Thyroid gland (tissue), 4 donors: ENCODE measurements at places on chromosomes 11 and 22.

DNA sequence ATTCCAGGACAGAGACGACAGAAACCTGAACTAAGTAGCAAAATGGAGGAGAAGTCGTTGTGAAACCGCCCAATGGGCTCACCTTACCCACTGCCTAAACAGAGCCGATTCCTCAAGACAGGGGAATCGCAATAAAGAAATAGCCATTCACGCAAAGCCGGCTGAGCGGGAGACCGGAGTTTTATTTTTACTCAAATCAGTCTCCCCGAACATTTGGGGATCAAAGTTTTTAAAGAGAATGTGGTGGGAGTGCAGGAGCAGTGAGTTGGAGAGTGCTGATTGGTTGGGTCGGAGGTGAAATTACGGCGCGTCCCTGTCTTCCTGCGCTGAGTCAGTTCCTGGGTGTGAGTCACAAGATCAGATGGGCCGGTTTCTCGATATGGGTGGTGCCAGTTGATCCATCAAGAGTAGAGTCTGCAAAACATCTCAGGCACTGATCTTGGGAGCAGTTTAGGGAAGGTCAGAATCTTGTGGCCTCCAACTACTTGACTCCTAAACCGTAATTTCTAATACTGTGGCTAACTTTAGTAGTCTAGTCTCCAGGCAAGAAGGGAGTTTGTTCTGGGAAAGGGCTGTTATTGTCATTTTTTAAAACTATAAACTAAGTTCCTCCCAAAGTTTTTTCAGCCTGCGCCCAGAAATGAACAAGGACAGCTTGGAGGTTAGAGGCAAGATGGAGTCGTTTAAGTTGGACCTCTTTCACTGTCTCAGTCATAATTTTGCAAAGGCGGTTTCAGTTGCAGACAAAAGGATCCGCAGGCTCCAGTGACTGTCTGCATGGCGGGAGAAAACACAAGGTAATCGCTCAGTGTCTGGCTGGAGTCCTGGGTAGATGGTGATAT lies 34.1 kb downstream of the OR4D9 start:
- H3K4me3 ChIP-seq: no peak overlapping the region
- DNase-seq: no peak
- H3K27me3 ChIP-seq: no peaks in the 10 kb centered on the region
- H3K27ac ChIP-seq: no peak overlapping the region
- H3K4me1 ChIP-seq: no peaks in the 10 kb centered on the region
- H3K36me3 ChIP-seq: no peaks in the 10 kb centered on the region

DNA sequence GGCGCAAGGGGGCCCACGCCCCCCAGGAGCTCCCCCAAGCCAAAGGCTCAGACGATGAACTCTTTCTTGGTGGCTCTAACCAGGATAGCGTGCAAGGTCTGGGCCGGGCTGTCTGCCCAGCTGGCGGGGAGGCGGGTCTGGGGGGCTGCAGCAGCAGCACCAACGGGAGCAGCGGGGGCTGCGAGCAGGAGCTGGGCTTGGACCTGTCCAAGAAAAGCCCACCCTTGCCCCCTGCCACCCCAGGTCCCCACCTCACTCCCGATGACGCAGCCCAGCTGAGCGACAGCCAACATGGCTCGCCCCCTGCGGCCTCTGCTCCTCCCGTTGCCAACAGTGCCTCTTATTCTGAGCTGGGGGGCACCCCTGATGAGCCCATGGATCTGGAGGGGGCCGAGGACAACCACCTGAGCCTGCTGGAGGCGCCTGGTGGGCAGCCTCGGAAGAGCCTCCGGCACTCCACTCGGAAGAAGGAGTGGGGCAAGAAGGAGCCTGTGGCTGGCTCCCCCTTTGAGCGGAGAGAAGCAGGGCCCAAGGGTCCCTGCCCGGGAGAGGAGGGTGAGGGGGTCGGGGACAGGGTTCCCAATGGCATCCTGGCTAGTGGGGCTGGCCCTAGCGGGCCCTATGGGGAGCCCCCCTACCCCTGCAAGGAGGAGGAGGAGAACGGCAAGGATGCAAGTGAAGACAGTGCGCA lies 21.6 kb upstream of the TMEM191C start:
- DNase-seq: no peak
- H3K36me3 ChIP-seq: peaks cover 20% of the 10 kb centered on the region
- H3K27me3 ChIP-seq: no peaks in the 10 kb centered on the region

DNA sequence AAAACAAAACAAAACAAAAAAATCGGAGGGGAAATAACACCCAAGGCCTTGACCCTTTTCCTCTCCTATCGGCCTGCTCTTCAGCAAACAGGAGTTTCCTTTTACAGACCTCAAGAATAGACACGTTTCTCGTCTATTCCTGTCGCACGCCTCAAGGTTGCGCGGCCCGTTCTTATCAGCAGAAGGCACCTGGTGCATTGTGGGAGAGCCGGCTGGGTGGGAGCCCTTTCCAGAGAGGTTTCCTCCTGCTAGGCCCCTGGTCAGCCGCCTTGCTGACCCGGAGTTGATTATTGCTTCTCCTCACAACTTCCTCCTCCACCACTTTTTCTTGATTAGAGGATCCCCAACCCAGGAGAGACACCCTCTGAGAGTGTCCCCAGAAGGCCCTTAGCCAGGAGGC lies 497.3 kb downstream of the MIAT start:
- H3K4me1 ChIP-seq: peaks cover 6% of the 10 kb centered on the region
- H3K4me3 ChIP-seq: no peak overlapping the region
- H3K27ac ChIP-seq: no peak overlapping the region
- no peak for DNase-seq

DNA sequence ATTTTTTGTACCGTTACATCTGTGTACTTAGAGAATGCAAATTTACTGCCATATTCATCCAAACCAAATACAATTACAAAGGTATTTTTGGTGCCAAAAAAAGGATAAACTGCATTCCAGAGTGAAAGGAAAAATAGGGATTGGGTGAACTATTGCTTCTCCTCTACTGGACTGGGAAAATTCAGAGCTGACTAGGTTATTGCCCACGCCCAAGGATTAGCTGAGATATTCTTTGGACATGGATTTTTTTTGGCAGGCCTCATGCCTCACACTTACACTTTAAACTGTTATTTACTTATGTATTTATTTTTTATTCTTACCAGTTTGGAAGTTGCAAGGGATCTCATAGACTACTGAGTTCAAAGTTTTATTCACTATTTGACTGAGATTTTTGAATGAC lies 76.3 kb upstream of the DDI1 start:
- no peak for DNase-seq
- no peaks in the 10 kb centered on the region for H3K27me3 ChIP-seq
- H3K4me3 ChIP-seq: no peak overlapping the region
- H3K27ac ChIP-seq: no peak overlapping the region
- no peaks in the 10 kb centered on the region for H3K36me3 ChIP-seq

DNA sequence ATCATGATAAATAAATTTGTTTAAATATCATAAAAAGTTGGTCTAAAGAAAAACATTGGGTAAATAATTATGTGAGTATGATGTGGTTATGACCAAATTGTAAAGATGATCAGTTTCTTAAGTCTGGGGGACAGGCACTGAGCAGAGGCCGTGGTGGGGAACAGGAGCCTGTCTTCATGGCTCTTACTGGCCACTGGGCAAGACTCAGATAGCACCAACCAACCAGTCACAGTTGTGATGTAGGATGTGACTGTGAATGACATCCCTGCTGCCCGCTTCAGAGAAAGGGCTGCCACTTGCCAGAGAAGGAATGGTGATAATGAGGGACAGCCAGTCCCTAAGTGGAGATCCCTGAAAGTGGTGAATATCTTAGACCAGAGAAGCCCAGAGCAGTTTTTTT lies 7.0 kb downstream of the PTPRJ start:
- no peak overlapping the region for H3K4me3 ChIP-seq
- no peaks in the 10 kb centered on the region for H3K27me3 ChIP-seq
- H3K36me3 ChIP-seq: no peaks in the 10 kb centered on the region
- DNase-seq: no peak
- peaks cover 44% of the 10 kb centered on the region for H3K4me1 ChIP-seq
- H3K27ac ChIP-seq: peak overlapping the region; percentile 51

- H3K4me1 ChIP-seq: peaks cover 13% of the 10 kb centered on the region
- no peak overlapping the region for H3K4me3 ChIP-seq
- no peaks in the 10 kb centered on the region for H3K27me3 ChIP-seq
- H3K27ac ChIP-seq: no peak overlapping the region
- no peaks in the 10 kb centered on the region for H3K36me3 ChIP-seq
- DNase-seq: no peak
These were observed 3.1 kb downstream of the BIK start for GRCh38 chr22:43113526-43114251.
